ENCODE measurements at places on chromosomes 2 and 18.

- peak; percentile 53 for DNase-seq
These were observed 13.3 kb downstream of the TUBB6 start for GRCh38 chr18:12321333-12321732.

- DNase-seq: no peak
These were observed 692 bp upstream of the POMC start for GRCh38 chr2:25169073-25169470.

DNA sequence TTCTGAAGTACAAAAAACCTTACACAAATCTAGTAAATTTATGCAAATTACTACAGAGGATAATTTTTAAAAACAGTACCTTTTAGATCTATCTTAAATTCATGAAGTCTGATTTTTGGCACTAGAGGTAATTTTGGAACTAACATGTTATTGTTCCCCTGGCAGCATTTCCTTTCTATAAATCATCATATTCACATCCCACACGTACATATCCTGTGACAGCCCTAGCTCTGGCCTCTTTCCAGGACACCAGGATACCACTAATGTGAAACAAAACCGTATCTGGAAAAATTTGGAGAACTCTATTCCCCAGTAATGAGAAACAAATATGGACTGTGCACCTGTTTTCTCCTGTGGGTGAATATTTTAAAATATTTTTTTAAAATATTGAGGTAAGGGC lies 14.0 kb upstream of the BIRC6 start:
- no peak for DNase-seq

DNA sequence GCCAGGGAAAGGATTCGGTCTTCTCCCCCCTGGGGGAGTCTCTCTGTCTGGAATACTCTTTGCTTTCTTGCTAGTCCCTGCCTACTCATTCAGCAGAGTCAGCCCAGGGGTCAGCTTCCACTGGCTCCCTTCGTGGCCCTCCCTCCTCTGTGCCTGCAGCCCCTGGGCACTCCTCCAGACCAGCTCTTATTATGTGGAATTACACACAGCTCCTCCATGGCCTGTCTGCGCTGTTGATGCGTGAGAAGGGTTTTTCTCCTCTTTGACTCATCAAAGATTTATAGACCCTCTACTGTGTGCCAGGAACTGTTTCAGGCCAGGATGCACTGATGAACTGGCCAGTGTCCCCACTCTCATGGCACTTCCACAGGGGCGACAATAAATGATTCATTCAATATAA lies 44.4 kb downstream of the ST8SIA5 start:
- no peak for DNase-seq

DNA sequence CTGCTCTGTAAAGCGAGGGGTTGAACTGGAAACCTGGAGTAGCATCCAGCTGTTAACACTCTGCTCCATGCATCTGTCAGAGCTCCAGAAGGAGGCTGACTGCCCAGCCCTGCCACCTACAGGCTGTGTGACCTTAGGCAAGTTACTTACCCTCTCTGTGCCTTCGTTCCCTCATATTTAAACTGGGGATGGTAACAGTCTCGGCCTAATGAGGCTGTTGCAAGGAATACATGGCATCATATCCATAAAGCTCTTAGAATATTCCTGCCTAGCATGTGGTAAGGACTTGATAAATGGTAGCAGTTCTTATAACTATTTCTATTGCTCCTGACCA lies 80.6 kb downstream of the LRRFIP1 start:
- no peak for DNase-seq

DNA sequence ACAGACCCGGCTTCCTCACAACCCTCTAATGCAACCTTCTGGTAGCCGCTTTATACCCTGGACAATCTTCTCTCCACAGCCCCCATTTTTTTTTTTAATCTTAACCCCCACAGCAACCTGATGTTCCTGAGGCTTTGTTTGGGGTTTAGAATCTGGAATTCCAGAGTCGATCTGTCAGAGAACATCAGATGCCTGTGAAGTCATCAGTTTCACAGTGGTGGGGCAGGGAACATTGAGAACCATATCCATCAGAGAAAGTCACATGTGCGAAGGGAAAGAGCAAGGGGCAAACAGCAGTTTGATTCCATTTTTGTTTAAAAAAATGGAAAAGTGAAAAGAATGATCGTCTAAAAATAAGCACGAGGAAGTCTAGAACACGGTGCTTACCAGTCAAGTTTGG lies 20.6 kb downstream of the NPAS2 start:
- no peak for DNase-seq

DNA sequence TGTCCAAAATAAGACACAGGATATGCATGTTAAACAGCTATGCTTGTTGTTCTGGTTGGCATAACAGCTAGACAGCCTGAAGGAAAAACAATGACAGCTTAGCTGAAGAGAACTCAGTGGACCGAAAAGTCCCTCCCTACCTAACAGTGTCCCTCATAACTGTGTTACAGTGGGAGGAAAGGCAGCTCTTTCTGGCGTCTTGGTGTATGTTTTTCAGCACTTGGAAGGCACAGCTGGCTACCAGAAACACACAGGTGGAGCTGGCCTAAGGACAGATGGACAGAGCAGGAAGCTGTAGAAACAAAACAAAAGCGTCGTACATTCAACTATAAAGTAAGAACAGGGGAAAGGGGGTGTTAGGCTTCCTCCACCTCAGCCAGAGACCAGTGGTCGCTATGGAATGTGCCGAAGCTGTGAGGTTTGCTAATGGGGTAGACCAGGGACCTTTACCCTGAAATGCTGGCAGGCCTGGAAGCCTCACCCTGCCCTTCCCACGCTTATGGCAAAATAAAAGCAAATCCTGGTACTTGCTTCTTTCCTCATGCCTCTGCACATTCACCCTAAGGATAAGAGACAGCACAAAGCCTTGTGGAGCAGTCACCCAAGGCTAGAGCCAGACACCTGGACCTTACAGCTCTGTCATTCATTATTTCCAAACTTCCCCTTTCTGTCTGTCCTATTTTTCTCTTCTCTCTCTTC lies 103.5 kb upstream of the TRIB2 start:
- no peak for DNase-seq

GRCh38 chr2:657766-658165 lies 19.4 kb downstream of the TMEM18 start:
- DNase-seq: no peak

Measured in GM19239 (cell line).